ENCODE measurements at places on chromosomes 1 and 21.

DNA sequence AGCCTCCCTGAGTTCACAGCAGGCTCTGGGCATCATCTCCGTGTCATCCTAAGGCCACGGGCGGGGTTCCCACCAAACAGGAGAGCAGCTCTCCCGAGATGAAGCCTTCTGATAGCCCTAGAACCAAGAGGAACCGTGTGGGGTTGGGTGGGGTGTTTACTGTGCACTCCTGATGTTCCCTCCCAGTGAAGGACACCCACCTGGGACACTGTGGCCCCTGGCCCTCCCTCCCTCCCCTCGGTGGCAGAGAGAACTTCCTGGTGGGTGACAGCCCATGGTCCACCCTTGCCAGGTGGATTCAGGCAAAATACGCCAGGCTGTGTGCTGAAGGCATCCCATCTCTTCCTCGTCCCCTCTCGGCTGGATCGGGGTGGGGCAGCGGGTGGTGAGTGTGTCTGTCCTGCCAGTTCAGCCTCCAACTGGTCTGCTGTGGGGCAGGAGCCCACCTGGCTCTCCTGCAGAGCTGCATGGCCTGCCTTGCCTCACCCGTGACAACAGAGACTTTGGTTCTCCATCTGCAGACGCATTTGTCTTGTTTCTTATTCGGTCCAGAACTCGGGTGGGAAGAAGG is 15.6 kb upstream of the C1orf174 start:
- DNase-seq = no peak

GRCh38 chr1:37795340-37796125 is 1.9 kb downstream of the MANEAL start:
- peak; percentile 80 for DNase-seq

DNA sequence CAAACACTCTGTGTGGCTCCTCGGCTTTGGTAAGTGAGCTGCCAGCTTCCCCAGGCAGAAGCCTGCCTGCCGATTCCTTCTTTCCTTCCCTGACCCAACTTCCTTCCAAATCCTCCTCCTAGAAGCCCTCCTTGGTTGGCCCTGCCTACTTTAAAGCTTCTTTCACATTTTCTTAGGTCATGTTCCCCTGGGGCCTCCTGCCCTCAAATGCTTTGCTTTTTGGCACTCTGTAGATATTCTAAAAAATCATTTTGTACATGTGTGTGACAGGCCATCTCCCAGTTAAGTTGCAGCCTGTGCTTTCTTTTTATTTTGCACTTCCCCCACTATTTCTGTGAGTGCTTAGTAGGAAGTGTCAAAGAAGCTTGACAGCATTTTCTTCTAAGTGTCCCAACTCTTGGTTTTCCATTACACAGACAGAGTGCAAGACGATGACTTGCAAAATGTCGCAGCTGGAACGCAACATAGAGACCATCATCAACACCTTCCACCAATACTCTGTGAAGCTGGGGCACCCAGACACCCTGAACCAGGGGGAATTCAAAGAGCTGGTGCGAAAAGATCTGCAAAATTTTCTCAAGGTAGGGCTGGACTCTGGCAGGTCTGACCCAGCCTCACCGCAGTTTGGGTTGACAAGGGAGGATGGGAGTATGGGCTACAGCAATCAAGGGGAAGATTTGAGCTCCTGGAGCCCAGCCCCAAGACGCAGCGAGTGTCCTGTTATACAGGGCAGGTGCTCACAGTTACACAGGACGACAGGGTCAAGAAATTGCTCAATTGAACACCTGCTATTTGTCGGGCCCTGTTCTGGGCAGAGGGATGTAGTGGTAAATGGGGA is at the start of gene S100A9:
TSS of gene S100A9 (plus strand) at position 2 of the 838 bp plus-strand sequence. CDS start at position 432, 430 bp downstream.
- DNase-seq = no peak

DNA sequence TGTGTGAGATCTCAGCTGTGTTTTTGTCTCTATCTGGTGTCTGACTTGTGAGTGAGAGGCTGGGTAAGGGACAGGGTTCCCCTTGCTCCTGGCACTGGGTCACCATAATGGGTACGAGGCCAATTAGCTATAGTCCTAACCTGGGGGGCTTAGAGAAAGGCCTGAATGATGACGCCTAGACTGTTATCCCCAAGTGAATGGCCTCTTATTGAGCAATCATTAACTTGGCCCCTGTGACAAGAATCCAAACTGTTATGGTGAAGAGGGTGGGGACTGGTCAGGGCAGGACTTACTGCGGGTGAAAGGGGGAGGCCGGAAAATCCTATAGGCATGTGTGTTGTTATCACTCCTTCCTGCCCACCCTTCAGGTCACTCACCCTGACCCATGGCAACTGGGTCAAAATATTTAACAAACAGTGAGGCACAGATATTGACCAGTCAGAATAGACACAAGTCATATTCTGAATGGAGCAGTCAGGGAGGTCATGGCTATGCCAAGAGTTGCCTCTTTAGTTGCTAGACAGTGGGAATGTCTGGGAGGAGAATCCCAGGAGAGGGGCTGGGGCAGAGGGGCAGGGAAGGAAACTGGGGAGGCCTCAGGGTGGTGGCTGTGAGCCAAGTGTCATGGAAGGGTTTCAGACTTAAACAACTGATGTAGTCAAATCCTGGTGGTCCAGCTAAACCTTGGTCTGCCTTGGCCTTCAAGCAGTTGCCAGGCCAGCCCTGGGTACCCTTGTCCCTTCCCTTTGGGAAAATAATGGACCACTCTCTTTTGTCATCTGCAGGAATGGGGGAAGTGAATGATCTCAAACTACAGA is 3.2 kb downstream of the NR0B2 start:
- DNase-seq = no peak

DNA sequence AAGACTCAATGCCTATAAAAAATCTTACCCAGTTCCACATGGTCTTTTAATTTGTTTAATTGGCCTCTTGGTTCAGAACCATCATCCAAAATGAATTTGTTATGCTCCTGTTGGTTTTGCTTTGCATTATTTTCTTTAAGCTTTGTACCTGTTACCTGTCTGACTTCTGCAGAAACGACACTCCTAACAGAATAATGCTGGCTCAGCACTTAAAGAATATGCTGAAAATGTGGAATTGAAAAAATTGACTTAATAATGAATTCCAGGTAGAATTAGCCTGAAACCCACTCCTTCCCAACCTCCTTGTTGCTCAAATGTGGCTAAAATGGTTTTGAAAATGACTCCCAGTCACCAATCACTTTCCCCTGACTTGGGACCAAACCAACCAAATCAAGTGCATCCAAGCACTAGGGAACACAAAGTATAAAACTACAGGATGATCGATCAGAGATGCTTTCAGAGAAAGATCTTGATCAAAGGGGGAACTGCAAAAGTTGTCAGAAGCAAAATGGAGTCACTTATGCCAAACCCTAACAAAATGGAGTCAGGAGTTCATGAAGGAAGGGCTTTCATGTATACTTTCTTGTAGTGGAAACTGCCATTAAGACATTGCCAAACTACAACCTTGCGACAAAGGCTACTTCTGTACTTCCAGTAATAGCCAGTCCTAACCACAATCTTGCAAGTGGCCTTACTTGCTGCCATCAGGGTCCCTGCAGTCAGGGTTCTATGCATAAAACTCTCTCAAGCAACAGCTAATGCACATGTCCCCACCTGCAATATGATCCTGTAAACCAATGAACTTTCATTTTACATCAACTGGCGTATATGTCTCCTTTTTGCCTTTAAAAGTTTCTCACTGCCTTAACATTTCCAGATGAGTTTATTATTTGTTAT is 5.4 kb downstream of the GBP7 start:
- DNase-seq = no peak

Data from astrocyte of the hippocampus (primary cell).